ENCODE measurements at places on chromosomes 3 and 15. TPM values are rescaled to one million over a fixed set of nuclear protein-coding genes. Genes with fewer than 3 reads are reported as not detected.

MAGI1 gene
- total RNA-seq, result 15.3 TPM

OXSM gene
- 5.2 TPM for total RNA-seq

SOX14 gene
- not detected for total RNA-seq

CYP1A2 gene
- not detected for total RNA-seq

SLC28A1 gene
- not detected for total RNA-seq

SERPINI2 gene
- not detected for total RNA-seq

HYAL1 gene
- 13.8 TPM for total RNA-seq

ZBTB47 gene
- 47.3 TPM for total RNA-seq

C15orf62 gene
- not detected for total RNA-seq

C3orf20 gene
- total RNA-seq, result not detected

CCDC13 gene
- 2.9 TPM for total RNA-seq

SCN5A gene
- total RNA-seq, result 0.19 TPM

ECE2 gene
- total RNA-seq, result not detected

LTK gene
- 0.51 TPM for total RNA-seq

CELF6 gene
- 0.49 TPM for total RNA-seq

FANCD2OS gene
- total RNA-seq, result not detected

PPIB gene
- total RNA-seq, result 224 TPM

TMIE gene
- total RNA-seq, result not detected

GALNT15 gene
- 728 TPM for total RNA-seq

IFT57 gene
- 53.3 TPM for total RNA-seq

KPNA4 gene
- total RNA-seq, result 41.0 TPM

CIB2 gene
- total RNA-seq, result 6.1 TPM

SLC12A1 gene
- total RNA-seq, result not detected

SLC22A14 gene
- not detected for total RNA-seq

MST1R gene
- not detected for total RNA-seq

LDHAL6B gene
- total RNA-seq, result not detected

NOX5 gene
- total RNA-seq, result 0.44 TPM

PLSCR5 gene
- not detected for total RNA-seq

KIF15 gene
- total RNA-seq, result 1.5 TPM

CLDN16 gene
- total RNA-seq, result 1.2 TPM

GOLGA8T gene
- not detected for total RNA-seq

CA12 gene
- 5.8 TPM for total RNA-seq

FEZF2 gene
- not detected for total RNA-seq

WWTR1 gene
- total RNA-seq, result 47.9 TPM

MBNL1 gene
- 726 TPM for total RNA-seq

NBEAL2 gene
- total RNA-seq, result 62.2 TPM

PLCB2 gene
- total RNA-seq, result 24.2 TPM

PEAK1 gene
- total RNA-seq, result 79.0 TPM

CLDN18 gene
- total RNA-seq, result not detected

B3GNT5 gene
- total RNA-seq, result 4.6 TPM

CLSTN2 gene
- total RNA-seq, result 50.3 TPM

CP gene
- 1.1 TPM for total RNA-seq

GRM2 gene
- not detected for total RNA-seq

LEKR1 gene
- total RNA-seq, result 0.34 TPM

RASL12 gene
- total RNA-seq, result 13.6 TPM

BCHE gene
- total RNA-seq, result 0.51 TPM

LRRC2 gene
- 7.7 TPM for total RNA-seq

TMEM62 gene
- 28.7 TPM for total RNA-seq

GPR171 gene
- 0.57 TPM for total RNA-seq

ABTB1 gene
- total RNA-seq, result 17.6 TPM

AP3B2 gene
- total RNA-seq, result 2.5 TPM

KBTBD12 gene
- total RNA-seq, result not detected

Data from subcutaneous adipose tissue (tissue), 4 donors.